ENCODE measurements at places on chromosomes 11 and 22.

DNA sequence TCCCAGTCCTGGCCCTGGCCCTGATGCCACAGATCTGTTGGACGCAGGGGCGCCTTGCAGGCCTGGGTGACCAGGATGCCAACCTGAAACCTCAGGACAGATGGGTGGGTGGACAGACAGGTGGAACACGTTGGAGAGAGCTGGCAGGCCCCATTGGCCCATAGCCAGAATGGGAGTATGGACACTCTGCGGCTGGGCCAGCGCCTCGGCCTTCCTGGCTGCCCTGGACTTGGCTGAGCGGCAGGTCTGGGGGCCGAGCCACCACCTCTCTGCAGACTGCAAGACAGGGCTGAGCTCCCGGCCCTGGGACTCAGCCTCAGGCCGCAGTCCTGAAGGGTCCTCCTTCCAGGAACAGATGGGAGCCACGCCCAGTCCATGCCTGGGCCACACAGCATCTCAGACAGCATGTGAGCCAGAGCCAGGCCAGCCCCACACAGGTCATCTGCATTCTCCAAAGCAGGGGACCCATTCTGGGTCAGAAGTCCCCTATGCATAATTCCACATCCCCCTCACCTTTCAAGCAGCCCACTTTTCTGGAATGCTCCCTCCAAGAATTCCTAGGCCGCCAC lies 14.1 kb downstream of the WNT7B start:
- DNase-seq, result no peak

- DNase-seq, result no peak
Measured at GRCh38 chr11:17543041-17543440, 1.2 kb downstream of the USH1C start.

DNA sequence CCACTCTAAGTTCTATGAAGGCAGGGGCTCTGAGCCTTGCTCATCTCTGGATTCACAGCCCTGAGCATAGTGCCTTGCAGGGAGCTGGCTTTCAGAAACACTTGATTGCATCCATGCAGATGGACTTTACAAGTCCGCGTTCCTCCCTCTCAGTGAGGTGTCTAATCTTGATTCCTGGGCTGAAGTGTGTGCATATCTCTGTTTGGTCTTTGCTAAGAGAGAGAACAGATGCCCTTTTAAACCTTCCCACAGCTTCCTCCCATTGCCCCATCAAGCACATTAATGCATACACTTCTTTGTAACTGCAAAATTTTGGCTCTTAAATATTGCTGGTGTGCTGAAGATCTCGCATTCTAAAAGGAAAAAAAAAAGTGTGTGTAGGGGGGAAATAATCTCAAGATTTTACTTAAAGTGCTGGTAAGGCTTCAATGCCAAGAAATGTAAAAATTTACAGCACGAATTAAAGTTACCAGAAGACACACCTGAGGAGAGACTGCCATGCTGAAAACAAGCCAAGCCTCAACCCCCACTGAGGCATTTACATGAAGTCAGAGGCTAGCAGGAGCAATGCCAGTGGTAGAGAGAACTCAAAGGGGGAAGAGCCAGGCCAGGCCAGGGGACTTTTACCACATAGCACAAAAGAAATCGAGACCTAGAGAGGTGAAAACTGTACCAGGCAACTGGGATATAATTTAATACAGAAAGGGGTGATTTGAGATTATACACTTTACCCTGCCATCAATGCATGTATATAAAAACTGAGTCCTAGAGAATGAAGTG lies 492.1 kb downstream of the SOX6 start:
- DNase-seq, result no peak

GRCh38 chr11:133243832-133244231 lies 288.5 kb downstream of the OPCML start:
- DNase-seq, result no peak

- no peak for DNase-seq
Measured at GRCh38 chr11:115848080-115848479, 343.9 kb upstream of the CADM1 start.

DNA sequence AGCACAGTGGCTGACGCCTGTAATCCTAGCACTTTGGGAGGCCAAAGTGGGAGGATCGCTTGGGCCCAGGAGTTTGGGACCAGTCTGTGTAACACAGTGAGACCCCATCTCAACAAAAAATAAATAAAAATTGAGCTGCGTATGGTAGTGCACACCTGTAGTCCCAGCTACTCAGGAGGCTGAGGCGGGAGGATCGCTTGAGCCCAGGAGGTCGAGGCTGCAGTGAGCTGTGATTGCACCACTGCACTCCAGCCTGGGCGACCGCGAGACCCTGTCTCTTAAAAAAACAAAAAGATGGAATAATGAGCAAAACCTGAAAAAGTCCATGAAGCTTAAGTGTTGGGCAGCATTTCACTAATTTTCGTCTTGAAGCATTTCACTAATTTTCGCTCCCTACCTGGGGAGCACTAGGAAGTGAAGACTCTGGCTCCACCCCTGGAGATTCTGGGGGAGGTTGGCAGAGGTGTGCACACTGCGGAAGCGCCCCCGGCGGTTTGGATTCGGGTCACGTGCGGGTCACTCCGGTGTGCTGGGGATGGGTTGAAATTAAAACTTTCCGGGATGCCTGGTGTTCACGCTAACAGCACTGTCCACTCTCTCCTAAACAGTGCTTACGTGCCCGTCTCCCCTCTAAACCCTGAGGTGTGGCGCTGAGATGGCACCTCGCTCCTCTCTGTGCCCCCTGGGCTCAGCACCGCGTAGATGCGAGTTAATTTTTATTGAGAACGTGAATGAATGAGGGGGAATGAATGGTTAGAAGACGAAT lies 906 bp upstream of the NAA40 start:
- no peak for DNase-seq

GRCh38 chr22:44901301-44901700 lies 108.5 kb downstream of the PHF21B start:
- DNase-seq, result no peak

- DNase-seq, result no peak
Measured at GRCh38 chr11:35248558-35249323, 109.8 kb downstream of the CD44 start.

DNA sequence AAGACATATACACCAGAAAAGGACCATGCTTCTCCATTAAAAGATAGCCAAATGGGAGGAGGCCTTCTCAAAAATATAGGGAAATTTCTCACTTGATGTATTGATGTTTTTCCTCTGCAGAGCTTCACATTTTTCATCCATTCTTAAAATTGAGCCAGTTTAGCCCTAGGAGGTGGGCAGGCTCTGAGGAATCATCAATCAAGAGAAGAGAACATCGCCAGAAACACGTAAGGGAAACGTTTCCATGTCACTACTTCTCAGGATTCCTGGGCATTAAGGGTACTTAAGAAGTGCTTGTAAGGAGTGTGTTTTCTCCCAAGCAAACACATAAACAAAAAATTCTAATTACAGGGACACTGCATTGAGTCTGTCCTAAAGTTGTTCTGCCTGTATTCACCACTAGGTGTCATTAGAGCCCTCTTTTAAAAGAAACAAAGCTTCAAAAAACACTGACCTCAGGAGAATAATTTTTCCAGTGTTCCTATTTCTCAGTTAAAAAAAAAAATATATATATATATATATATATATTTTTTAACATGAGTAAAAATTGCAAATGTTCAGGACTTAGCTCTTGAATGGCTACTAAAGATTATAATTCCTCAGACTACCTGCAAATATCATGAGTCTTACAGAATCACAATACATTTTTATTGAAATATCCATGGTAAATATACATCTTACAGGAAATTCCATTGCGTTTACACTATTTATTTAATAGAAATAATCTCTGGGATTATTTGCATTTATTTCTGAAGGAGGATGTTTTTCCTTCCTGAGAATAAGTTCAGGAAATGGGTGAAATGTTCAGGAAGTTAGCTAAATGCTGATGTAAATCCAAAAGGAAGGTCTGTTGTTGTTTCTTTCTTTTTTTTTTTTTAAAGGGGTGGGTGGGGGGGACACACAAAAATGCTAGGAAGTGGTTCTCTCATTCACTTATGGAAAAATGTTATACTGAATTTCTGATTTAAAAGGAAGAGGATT lies 16.0 kb downstream of the FZD4 start:
- peak; percentile 35 for DNase-seq

- no peak for DNase-seq
Measured at GRCh38 chr11:33920838-33921613, 29.1 kb upstream of the LMO2 start.

- DNase-seq, result no peak
Measured at GRCh38 chr22:27995801-27996528, 76.9 kb upstream of the PITPNB start.

DNA sequence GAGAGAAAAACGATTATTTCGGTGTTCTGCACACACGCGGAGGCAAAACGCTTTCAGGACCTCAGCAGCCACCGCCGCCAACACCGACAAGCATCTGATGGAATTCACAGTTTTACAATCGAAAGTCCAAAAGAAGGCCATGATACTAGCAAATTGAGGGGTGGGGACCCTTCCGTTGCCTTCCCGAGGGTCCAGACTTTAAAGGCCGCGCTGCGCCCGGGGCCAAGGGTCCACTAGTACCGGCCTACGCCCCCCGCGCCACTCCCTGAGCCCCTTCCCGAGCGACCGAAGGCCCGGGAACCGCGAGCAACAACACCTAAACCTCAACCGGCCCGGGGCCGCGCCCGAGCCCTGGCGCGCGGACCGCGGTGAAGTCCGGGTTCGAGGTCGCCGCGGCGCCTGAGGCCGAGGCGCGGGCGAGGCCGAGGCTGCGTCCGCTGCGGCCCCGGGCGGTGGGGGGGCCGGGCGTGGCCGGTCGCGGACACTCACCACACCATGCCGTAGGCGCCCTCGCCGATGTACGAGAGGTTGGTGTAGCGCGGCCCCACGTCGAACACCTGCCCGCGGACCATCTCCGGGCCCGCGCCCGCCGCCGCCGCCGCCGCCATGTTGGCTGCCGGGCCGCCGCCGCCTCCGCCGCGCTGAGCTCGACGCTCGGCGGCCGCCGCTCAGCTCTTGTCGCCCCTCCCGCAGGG lies 465 bp downstream of the MAPK1 start:
- no peak for DNase-seq

GRCh38 chr11:22491555-22492225 lies 133.9 kb downstream of the FANCF start:
- no peak for DNase-seq

GRCh38 chr11:107018902-107019493 lies 722 bp upstream of the GUCY1A2 start:
- DNase-seq, result no peak

- no peak for DNase-seq
Measured at GRCh38 chr11:122183933-122184332, 67.9 kb upstream of the BLID start.

GRCh38 chr22:39958949-39959639 lies 1.1 kb upstream of the TMA7B start:
- no peak for DNase-seq

- no peak for DNase-seq
Measured at GRCh38 chr11:122209619-122210366, 93.8 kb upstream of the BLID start.

DNA sequence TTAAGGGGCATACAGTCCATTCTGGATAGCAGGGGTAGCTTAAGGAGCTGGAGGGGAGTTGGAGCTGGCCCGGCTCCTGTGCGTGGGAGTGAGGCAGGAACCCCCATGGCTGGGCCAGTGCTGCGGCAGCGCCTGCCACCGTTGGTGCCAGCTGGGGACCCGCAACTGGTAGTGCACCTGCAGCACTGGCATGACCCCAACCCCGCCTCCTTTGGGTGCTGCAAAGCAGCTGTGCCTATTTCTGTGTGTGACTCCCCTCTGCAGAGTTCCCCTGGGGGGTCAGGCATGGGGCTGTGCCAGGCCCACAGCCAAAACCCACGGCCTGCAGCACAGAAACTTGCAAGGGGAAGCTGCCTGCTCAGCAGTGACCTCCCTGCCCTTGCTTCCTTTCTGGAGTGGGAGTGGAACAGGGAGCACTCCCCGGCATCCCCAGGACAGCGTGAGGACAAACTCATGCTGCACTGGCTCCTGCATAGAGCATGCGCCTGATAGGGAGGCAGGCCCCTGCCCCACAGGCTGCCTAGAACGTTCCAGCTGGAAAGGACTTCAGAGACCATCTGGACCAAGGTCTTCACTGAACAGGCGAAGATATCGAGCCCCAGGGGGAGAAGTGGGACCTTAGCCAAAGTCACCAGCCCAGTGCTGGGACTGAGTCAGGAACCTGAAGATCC lies 26.2 kb upstream of the RAB1B start:
- no peak for DNase-seq

DNA sequence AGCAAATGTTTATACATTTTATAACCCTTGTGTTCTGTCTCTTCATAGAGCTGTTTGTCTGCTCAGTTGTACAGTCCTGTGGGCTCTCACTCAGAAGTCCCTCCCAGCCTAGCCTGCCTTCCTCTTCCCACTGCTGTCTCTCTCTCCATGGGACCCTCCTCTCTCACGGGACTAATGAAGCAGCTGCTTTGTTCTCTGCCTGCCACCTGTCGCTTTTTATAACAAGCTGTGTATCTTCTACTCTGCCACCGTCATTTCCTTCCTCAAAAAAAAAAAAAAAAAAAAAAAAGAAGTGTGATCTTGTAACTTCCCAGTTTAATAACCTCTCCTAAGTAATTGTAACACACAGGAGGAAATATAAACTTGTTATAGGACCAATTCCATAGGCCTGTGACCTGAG lies 92.2 kb upstream of the ALKBH3 start:
- DNase-seq, result no peak

DNA sequence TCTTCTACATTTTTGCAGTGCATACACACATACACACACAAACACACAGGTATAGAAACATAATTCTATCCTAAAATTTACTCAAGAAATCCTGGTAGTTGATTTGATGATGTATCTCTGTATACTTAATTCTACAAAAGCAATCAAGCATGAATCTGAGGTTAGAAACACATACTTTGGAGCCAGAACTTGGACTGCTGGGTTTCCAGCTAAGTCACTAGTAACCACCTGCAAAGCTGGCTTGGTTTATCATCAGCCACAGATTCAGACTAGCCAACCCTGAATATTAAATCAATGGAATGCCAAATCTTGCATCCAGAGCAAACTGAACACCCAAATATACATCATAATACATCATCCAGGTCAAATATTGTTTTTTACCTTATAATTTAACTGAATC lies 24.8 kb upstream of the POU2AF2 start:
- DNase-seq, result no peak

DNA sequence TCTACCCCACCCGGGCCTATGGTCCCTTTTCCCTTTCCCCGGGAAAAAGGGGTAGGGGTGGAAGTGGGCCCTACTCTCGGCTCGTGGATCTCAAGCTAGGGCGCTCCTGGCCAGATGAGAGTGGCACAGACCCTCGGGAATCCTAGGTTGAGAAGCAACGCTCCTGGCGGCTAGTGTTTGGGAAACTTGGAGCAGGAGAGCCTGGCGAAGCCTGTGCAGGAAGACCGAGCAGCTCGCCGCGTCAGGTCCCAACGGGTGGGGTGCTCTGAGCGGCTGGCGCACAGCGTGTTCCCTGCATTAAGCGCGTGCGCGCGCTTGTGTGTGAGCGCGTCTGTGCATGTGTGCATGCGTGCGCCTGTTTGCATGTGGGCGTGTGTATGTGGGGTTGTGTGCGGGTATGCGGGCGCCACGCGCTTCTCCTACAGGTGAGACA lies 7.1 kb upstream of the FLI1 start:
- DNase-seq, result no peak

GRCh38 chr11:62880231-62880802 lies 379 bp upstream of the SLC3A2 start:
- no peak for DNase-seq
